ENCODE measurements at places on chromosomes 12 and 14.

GRCh38 chr12:124036657-124037109 lies 63.7 kb downstream of the ZNF664 start:
- DNase-seq, result no peak

GRCh38 chr14:33773205-33774030 lies 177.5 kb downstream of the EGLN3 start:
- no peak for DNase-seq

GRCh38 chr12:11991604-11992003 lies 79.1 kb upstream of the BCL2L14 start:
- no peak for DNase-seq

DNA sequence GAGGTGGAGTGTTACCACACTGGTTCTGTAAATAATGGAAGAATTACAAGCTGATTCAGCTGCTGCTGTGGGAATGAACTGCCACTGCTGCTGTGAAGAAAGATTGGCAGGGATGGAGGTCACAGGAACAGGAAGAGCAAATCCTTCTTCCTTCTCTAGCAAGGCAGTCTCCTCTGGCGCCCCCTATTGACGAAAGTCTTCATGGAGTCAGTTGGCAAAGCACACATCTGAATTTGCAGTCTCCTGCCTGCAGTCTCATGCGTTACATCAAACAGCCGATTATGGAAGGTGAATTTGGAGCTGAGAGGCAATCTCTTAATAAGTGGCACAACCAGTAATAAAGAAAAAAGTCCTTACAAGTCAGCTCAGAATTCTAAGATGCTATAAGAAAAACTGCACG lies 106.0 kb upstream of the TMTC1 start:
- DNase-seq, result no peak

DNA sequence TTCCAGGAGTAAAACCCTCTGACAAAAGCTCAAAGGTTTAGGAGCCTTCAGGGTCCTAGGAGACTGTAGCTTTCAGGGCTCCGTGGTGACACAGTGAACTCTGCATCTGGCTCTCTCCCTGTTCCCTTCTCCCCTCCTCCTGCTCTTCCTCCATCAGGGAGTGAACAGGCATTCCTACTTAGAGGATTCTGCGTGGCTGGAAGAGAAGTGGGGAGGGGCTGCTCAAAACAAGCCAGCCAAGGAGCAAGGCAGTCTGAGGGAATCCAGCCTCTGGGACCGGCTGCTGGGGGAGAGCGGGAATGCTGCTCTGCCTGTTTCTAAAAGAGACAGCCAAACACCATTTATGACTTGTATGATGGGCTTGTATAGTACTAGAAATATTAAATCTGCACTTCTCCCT lies 49.5 kb downstream of the RBMS2 start:
- no peak for DNase-seq

- no peak for DNase-seq
These were observed 14.2 kb upstream of the PPP1R1A start for GRCh38 chr12:54602661-54603060.

DNA sequence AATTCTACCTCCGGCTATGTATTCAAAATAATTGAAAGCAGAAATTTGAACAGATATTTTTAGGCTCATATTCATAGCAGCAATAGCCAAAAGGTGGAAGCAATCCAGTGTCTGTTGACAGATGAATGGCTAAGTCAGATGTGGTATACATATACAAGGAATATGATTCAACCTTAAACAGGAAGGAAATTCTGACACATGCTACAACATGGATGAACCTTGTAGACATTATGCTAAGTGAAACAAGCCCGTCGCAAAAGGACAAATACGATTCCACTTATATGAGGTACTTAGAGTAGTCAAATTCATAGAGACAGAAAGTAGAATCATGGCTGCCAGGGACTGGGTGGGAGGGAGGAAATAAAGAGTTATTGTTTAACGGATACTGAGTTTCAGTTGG lies 331.6 kb downstream of the PCNX1 start:
- DNase-seq, result no peak

GRCh38 chr14:83960832-83961512 lies 1569.0 kb upstream of the FLRT2 start:
- no peak for DNase-seq

DNA sequence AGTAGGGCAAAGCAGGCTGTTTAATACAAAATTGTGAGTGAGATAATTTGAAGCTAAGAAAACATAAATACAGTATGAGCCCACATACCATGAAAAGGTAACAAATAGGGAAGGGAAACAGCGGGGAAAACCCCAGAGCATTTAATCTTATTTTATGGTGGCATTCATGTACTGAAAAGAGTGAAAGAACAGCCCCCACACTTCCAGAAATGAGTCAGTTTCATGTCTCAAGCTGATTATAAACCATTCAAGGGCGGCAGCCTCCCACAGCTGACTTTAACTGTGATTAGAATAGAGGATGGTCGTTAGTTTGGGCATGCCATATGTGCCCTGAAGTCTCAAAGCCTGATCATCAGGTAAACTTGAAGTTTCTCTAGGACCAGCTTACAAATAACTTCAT lies 64.5 kb downstream of the FOXG1 start:
- no peak for DNase-seq

DNA sequence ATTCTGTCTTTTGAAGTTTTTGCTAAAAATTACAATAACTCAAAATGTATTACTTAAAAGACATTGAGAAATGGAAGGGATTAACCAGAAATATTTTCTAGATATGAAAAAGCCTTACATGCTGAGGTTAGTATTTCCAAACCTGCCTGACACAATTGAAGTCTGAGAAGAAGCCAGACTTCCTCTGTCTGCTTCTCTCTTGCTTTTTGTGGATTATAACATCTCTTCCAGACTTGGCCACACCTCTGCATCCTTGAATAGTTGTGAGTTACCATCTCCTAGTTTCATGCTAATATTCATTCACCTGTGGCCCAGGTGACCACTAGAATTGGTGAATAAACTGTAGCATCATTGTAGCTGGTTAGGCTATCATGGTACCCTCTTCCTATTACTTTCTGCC lies 497.6 kb downstream of the SLC16A7 start:
- no peak for DNase-seq

DNA sequence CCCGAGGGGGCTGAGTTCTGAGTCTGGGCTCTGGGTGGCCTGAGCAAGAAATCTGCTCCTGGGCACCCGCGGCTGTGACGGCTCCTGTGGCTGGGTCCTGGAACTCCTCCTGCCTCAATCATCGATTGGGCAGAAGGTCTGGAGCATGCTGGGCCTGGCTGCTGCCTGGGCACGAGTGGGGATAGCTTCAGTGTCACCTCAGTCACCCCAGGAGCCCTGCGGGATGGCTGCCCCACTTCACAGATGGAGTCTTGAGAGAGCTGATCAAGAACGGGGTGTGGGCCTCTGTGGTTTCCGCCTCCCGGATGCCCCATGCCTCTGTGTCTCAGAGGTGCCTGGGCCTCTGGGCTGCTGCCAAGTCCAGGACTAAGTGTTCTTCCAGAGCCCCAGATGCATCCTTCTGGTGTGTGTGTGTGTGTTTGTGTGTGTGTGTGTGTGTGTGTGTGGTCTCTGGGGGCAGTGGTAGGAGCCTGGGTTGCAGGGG lies 185.6 kb upstream of the C14orf180 start:
- no peak for DNase-seq

DNA sequence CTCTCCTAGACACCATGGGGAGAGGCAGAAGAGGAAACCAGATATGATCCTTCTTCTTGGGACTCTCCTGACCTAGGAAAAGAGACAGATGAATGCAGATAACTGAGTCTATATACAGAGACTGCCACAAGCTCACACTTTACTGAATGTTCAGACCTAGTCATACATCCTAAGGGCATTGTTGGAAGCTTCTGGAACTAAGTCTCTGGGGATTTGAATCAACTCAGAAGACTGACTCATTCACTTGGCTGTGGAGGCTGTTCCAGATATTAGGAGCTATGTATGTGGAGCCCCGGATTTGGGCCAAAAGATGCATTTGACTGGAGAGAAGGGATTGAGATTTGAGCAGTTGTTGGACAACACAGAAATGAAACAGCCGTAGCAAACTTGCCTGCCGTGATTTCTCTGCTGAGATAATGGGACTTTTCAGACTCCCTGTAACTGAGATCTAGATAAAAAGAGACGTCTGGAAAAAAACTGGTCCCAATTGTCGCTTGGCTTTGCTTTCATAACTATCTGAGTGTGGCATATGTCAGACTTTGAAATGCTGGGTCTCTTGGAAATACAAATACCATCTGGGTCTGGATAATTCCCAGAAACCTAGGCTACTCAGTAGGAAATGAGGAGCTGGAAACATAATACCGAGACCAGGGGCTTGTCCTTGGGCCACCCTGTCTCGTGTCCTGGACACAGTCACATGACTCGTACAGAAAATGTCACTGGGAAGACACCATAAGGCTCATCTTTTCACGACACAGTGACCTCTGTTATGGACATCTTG lies 396.8 kb downstream of the NUAK1 start:
- DNase-seq, result no peak

DNA sequence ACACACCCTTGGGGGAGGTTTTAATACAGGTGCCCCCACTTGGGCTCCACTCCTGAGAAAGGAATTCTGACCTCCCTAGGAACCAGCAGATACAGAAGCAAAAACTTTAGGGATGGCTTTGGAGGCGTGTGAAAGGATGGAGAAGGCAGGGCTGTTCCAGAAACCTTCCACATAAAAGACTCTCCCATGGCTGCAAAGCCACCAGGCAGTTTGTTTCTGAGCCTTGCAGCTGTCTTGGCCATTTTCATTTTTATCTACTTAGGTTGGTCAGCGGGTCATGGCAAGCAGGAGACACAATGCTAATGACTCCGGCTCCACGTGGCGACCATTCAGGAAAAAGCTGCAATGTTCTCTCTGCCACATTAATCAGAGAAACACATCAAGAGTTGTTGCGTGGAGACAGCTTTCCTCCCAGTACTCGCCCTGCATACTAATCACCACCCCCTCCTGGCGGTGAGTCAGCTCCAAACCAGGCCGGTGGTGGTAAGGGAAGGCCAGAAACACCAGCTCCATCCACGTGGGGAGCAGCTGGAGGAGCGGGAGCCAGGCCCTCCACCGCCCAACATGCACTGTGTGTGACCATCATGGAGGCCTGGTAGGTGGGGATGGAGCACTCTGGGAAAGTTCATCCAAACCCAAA lies 30.9 kb upstream of the IRF2BPL start:
- DNase-seq, result peak; percentile 60

GRCh38 chr12:16175840-16176239 lies 101.6 kb downstream of the SLC15A5 start:
- no peak for DNase-seq

- no peak for DNase-seq
These were observed 9.0 kb downstream of the ADCY6 start for GRCh38 chr12:48779869-48780268.

DNA sequence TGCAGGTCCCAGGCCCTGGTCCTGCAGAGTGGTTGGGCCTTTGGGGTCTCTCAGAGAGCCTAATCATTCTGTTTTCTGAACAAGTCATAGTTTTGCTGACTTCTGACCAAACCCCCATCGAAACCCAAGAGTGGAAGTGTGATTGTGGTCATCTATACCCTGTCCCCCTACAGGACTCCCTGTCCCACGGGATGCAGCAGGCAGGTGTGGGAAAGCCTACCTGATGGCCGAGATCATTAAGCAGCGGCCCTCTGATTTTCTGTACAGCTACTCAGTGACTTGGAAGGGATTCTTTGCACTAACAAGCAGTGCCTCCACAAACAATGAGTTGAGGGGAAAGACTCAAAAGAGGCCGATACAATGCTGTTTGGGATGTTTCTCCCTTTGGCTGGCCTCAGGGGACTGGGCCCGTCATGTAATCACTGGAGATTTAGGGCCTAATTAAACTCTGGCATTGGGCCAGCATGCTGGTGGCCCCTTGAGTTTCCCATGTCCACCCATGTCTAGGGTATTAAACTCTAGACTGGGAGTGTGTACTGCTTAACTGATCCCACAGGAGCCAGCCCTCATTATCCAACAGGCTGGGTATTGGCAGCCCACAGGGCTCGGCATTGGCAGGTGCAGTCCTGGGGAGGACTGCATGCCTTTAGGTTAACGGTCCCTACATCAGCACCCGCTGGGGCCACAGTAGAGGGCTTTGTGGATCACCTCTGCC lies 192.8 kb downstream of the ZFP36L1 start:
- no peak for DNase-seq

DNA sequence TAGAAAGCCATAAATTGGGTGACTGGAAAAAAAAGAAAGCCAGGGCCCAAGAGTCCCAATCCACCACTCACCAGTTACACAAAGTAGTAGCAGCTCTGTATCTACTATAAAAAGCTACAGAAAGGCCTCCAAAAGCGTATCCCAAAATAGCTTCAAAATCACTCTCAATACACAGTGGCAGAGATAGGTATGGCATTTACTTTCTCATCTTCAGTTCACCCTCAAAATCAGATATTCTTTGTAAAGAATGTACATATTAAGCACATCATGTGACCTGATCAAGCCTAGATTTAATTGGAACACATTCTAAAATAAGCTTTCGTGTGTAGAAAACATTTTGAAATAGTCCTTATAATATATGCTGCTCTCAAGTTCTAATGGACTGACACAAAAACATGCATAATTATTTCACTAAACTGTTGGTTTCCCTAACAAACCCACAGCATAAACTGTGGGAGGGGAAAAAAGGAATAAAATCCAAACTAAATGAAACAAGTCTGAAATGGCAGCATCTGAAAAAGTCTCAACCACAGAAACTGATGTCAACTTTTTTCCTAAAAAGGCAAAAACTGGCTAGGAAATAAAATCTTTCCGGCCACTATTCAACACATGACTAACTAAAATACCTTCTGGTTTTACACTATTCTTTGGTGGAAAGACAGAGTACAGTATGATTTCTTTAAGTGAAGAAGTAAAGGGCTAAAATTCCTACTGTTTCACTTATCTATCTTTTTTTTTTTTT lies 25.9 kb downstream of the UBE2N start:
- no peak for DNase-seq

GRCh38 chr14:90495357-90496276 lies 98.8 kb downstream of the CALM1 start:
- DNase-seq, result no peak

GRCh38 chr12:29830391-29830790 lies 46.6 kb upstream of the TMTC1 start:
- no peak for DNase-seq

GRCh38 chr12:3885277-3886094 lies 12.3 kb upstream of the PARP11 start:
- DNase-seq, result peak; percentile 40

- no peak for DNase-seq
These were observed 11.6 kb upstream of the PTPRB start for GRCh38 chr12:70648831-70649230.

DNA sequence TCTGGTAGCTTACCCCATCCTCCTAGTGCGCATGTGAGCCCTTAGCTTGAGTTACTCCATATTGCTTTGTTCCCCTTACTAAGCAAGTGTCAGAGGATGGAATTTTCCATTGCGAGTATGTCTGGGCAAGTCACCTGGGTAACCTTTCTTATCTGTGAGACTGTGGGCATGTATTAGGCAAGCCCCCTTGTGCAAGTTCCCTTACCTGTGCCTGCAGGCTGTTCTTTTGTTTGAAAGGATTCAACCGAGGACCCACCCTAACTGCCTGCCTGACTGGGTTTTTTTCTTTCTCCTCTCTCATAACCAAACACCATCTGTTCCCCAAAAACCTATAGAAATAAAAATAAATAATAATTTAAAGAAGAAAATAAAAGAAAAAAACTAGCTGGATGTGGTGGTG lies 22.3 kb upstream of the PPP2R5E start:
- DNase-seq, result no peak
